ENCODE measurements at places on chromosomes 5 and 9. TPM values are rescaled to one million over a fixed set of nuclear protein-coding genes. Genes with fewer than 3 reads are reported as not detected.

The ADCY2 gene
- not detected for total RNA-seq

The GCNT1 gene
- 10.9 TPM for total RNA-seq

The GABRA1 gene
- not detected for total RNA-seq

The GAPVD1 gene
- 57.8 TPM for total RNA-seq

The TTF1 gene
- 32.5 TPM for total RNA-seq

DNA sequence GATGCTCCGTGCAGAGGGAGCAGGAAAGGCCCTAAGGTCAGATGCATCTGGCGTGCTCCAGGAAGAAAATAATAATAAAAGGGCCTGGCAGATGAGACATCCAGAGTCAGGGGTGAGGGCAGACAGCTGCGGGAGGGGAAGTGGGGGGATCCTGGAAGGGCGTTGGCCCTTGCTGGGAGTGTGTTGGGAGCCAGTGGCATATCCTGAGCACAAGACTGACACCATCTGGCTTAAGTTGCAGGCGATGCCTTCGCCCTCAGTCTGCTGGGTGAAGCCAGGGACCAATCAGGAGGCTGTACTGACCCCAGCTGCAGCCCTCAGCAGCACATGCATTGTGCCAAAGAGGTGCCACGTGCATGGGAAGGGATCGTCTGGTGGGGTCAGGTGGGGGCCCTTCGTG lies 3.8 kb downstream of the OR2V2 start:
- no peak for DNase-seq
- H3K4me3 ChIP-seq = no peak overlapping the region
- H3K27ac ChIP-seq = no peak overlapping the region
- no peaks in the 10 kb centered on the region for H3K36me3 ChIP-seq

DNA sequence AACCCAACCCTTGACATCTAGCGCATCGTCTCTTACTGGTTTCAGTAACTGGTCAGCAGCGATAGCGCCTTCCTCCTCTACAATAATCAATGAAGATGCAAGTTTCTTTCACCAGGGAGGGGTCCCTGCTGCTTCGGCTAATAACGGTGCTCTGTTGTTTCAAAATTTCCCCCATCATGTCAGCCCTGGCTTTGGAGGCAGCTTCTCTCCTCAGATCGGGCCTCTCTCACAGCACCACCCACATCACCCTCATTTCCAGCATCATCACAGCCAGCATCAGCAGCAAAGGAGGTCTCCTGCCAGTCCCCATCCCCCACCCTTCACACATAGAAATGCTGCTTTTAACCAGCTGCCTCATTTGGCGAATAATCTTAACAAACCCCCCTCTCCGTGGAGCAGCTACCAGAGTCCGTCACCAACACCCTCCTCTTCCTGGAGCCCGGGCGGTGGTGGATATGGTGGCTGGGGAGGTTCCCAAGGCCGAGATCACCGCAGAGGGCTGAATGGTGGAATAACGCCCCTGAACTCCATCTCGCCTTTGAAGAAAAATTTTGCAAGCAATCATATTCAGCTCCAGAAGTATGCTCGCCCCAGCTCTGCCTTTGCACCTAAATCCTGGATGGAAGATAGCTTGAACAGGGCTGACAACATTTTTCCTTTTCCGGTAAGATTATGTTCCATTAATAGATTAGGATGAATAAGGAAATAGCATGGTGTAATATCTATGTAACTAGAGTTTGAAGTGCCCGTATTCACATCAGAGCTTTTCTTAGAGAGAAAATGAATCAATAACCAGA lies 2.2 kb downstream of the CPEB4 start:
- H3K27me3 ChIP-seq = no peaks in the 10 kb centered on the region
- H3K36me3 ChIP-seq = peaks cover 12% of the 10 kb centered on the region
- DNase-seq = no peak
- peaks cover 39% of the 10 kb centered on the region for H3K4me1 ChIP-seq
- H3K4me3 ChIP-seq = peak overlapping the region; percentile 62
- H3K27ac ChIP-seq = no peak overlapping the region

DNA sequence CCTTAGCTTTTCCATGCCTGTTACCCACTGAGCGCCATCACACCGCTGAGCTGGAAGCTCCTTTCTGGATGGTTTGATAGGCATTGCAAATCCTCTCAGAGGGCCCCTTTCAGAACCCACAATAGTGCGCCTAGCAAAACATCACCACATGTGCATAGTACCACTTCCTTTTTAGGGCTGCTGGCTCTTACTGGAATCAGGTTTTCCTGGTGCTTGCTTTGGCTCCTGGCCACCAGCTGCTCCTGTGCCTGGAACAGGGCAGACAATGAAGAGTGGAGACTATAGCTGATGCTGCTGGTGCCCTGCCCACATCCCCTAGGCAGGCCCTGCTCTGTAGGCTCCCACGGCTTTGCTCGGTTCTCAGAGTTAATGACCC lies 163.6 kb upstream of the SEMA6A start:
- no peaks in the 10 kb centered on the region for H3K27me3 ChIP-seq
- no peaks in the 10 kb centered on the region for H3K4me1 ChIP-seq
- H3K27ac ChIP-seq = no peak overlapping the region
- H3K36me3 ChIP-seq = no peaks in the 10 kb centered on the region

DNA sequence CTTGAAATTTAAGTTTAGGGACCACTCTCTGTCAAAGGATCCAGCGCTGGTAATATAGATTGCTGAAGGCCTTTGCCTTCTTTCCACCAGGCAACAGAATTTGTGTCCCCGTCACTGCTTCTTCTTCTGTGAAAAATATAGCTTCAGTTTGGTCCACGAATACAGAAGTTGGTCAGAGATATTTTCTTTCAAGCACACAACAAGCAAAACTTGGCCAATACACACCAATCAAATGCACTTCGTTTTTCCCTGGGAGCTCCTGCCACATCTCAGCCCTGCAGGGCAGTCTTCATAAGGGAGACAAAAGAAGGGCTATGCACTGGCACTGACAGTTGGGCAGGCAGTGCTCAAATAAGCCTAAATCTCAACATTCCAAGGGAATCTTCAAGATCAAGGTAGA lies 22.9 kb downstream of the HAVCR2 start:
- peaks cover 9% of the 10 kb centered on the region for H3K4me1 ChIP-seq
- DNase-seq = no peak
- H3K4me3 ChIP-seq = no peak overlapping the region
- no peaks in the 10 kb centered on the region for H3K27me3 ChIP-seq
- H3K36me3 ChIP-seq = peaks cover 71% of the 10 kb centered on the region

GRCh38 chr5:54621709-54622108 lies 104.2 kb downstream of the SNX18 start:
- H3K27ac ChIP-seq = no peak overlapping the region
- peaks cover 3% of the 10 kb centered on the region for H3K27me3 ChIP-seq
- H3K36me3 ChIP-seq = peaks cover 5% of the 10 kb centered on the region
- no peak for DNase-seq
- no peak overlapping the region for H3K4me3 ChIP-seq

DNA sequence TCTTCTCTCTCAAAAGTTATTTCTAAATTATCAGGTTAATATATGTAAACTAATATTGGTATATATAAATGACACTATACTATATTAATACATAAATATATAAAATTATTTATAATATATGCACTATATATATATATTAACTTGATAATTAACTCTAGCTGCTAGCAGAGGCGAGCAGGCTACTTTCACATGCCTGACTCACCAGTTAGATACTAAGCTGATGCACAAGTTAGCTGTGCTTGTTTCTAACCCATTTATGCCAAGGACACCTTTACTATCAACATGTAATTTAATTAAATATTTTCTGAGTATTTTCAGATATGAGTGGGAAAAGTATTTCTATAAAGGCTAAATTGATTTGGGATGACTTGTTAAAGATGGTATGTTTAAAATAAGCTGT lies 70.1 kb downstream of the TRIO start:
- no peak for DNase-seq
- H3K4me3 ChIP-seq = no peak overlapping the region
- no peak overlapping the region for H3K27ac ChIP-seq
- peaks cover 2% of the 10 kb centered on the region for H3K4me1 ChIP-seq

DNA sequence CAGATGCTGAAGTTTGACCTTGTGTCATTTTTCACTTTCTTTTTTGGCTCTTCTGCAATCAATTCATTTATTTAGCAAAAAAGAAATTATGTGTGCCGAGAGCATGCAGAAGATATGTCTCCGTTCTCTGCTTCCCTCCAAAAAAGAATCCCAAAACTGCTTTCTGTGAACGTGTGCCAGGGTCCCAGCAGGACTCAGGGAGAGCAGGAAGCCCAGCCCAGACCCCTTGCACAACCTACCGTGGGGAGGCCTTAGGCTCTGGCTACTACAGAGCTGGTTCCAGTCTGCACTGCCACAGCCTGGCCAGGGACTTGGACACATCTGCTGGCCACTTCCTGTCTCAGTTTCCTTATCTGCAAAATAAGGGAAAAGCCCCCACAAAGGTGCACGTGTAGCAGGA lies 2.4 kb downstream of the FGFR4 start:
- peaks cover 20% of the 10 kb centered on the region for H3K27me3 ChIP-seq
- peaks cover 4% of the 10 kb centered on the region for H3K4me1 ChIP-seq
- peaks cover 2% of the 10 kb centered on the region for H3K36me3 ChIP-seq
- H3K4me3 ChIP-seq = no peak overlapping the region
- no peak for DNase-seq
- no peak overlapping the region for H3K27ac ChIP-seq

- no peak for DNase-seq
Measured at GRCh38 chr5:102670224-102670836, 84.8 kb upstream of the PAM start.

DNA sequence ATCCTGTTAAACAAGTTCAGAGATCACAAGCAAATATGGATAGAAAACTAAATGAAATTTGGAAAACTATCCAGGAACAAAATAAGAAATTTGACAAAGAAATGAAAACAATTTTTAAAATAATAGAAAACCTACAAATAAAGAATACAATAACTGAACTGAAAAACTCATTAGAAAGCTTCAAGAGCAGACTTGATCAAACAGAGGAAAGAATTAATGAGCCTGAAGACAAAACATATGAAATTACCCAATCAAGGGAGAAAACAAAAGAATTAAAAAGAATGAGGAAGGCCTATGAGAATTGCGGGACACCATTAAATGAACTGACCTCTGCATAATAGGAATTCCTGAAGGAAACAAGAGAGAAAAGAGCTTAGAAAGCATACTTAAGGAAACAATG lies 39.8 kb upstream of the TNPO1 start:
- no peak overlapping the region for H3K27ac ChIP-seq
- DNase-seq = no peak
- H3K4me1 ChIP-seq = no peaks in the 10 kb centered on the region
- H3K4me3 ChIP-seq = no peak overlapping the region

DNA sequence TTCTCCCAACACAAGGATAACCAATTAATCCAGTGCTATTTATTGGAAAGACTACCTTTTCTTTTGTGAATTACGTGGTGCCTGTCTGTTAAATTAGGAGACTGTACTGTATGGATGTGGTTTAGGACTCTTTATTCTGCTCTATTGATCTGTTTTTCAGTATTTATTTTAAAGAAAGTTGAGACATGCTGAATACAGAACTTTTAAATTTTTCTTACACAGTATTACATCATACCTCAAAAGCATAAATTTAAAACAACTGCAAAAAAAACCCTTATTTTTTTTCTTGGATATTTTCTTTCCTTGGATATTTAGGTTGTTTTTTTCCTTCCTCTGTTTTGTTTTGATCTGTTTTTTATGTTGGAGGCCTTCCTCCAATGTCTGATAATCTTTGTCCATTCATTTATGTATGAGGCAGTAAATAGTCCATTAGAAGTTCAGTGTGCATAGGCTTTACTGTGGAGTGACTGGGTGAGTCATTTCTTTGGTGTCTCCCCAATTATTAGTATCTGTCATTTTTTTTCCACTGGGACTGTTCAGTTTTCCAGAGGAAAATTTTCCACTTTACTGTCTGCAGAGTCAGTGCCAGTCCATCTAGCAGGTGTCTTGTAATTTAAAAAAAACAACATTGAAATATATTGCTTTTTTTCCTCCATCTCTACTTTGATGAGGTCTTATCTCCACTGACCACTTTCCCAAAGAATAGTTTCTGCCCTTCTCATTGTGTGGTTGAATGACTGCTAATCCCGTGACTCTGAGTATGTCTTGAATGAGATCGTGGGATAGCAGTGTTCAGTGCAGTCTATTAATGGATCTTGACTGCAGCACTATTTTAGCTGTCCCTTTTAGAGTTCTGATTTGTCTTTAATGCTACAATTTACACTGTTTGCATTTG lies 15.2 kb downstream of the CYSTM1 start:
- H3K36me3 ChIP-seq = peaks cover 4% of the 10 kb centered on the region
- DNase-seq = no peak
- H3K27me3 ChIP-seq = no peaks in the 10 kb centered on the region
- peaks cover 5% of the 10 kb centered on the region for H3K4me1 ChIP-seq
- no peak overlapping the region for H3K4me3 ChIP-seq

Data from activated naive CD8-positive, alpha-beta T cell treated with anti-CD3 and anti-CD28 coated beads, Interleukin-2, amount 10 ng/mL, durations not matched to agents 7 days and 5 days (primary cell).